ENCODE measurements at places on chromosomes 5 and 9.

- no peak for DNase-seq
These were observed 81.2 kb downstream of the FSTL4 start for GRCh38 chr5:133531178-133531577.

- no peak for DNase-seq
These were observed 90.1 kb downstream of the GOLPH3 start for GRCh38 chr5:32083981-32084430.

DNA sequence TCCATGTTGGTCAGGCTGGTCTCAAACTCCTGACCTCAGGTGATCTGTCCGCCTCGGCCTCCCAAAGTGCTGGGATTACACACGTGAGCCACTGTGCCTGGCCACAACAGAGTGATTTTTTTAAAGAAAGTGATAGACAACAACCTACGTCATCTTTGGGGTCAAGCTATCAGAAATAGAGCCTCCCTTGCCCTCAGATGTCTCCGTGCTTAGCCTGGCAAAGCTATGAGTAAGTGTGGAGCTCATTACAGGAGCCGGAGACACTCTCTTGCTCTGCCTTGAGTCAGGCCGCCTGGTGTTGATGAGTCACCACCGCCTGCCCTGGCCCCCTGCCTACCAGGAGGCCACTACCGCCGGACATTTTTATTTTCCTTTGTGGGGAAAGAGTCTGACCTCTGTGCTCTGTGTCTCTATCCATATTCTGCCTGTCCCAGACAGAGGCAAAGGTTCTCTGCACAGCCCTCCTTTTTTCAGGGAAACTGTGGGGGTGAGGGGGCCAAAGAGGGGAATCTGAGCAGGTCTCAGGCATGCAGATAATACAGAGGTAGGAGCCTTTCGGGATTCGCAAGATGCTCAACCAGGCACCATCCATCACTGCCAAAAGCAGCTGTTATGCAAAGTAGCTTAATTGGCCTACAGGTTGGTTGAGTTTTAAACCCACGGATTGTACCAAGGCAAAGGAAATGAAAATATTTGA, 123.7 kb upstream of the CPEB4 start:
- DNase-seq: peak; percentile 64

GRCh38 chr9:101093620-101094019, 65.1 kb downstream of the PLPPR1 start:
- DNase-seq: no peak

DNA sequence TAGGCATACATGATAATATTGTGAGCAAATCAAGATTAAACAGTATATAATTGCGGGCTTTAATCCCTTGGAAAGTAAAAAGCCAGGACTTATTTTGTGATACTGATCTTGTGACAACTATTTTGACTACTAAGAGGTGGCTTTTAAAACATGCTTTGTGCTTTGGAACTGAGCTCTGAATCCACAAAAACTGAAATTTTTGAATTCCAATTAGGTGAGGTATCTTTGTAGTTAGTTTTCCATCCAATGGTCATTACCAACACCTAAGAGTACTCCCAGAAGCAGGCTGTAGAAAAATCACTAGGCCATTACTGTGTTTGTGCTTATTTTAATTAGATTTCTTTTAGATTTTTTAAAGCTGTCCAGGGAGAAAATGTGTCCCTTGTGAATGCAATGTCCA, 559.5 kb upstream of the WWC1 start:
- no peak for DNase-seq

DNA sequence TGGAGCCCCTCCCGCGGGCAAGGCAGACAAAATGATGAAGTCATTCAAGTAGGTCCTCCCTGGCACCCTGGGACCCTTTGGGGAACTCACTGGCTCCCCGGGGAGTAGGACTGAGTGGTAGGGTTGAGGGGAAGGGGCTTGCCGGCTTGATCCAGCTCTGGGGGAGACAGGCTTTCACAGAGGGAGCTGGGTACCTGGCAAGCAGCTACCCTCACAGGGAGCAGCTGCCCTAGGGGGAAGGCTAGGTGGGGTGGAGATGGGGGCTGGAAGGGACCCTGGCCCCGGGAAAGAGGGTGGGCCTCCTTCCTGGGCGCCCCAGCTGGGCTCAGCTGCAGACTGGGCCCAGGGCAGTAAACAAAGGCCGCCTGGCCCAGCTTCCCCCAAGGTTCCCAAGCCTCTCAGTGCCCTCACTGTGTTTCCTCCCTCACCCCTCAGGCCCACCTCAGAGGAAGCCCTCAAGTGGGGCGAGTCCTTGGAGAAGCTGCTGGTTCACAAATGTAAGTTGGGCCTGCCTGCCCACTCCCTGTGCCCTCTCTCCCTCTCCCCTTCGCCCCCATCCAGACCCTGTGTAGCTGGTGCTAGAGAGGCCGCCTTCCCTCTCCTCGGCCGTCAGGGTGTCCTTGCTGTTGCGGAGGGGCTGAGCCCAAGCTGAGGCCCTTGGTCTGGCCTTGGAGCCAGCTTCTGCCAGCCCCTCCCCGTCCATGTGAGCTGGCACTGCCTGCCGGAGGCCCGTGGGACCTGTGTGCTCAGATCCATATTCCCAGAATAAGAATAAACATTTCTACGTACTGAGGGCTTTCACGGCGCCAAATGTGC, 131.2 kb downstream of the RGS3 start:
- DNase-seq: no peak

- no peak for DNase-seq
These were observed 10.6 kb downstream of the MYOZ3 start for GRCh38 chr5:150671509-150672236.
